GM20000 (cell line): ENCODE measurements at places on chromosomes 4 and X.

- DNase-seq: peak; percentile 52
Observed at GRCh38 chr4:82799006-82799881, 648 bp upstream of the SCD5 start.

DNA sequence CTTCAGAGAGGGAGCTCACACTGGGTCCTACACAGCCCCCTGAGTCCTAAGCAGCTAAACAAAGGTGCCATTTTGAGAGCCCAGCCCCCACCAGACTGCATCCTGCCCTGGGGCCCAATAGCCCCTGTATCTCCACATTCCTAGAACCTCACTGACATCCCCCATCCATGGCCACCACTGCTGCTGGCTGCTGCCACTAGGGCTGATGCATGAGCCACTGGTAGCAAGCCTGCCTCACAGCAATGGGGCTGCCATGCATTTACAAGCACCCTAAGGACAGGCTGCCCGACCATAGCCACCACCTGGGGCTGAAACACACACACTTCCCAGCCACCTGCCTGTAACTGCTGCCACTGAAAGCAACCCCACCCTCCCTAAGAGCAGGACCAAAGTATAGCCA, 26.5 kb upstream of the TRO start:
- no peak for DNase-seq

- no peak for DNase-seq
Observed at GRCh38 chr4:4593596-4594284, 51.9 kb upstream of the STX18 start.

- DNase-seq: no peak
Observed at GRCh38 chrX:38664285-38664684, 102.9 kb downstream of the TSPAN7 start.

DNA sequence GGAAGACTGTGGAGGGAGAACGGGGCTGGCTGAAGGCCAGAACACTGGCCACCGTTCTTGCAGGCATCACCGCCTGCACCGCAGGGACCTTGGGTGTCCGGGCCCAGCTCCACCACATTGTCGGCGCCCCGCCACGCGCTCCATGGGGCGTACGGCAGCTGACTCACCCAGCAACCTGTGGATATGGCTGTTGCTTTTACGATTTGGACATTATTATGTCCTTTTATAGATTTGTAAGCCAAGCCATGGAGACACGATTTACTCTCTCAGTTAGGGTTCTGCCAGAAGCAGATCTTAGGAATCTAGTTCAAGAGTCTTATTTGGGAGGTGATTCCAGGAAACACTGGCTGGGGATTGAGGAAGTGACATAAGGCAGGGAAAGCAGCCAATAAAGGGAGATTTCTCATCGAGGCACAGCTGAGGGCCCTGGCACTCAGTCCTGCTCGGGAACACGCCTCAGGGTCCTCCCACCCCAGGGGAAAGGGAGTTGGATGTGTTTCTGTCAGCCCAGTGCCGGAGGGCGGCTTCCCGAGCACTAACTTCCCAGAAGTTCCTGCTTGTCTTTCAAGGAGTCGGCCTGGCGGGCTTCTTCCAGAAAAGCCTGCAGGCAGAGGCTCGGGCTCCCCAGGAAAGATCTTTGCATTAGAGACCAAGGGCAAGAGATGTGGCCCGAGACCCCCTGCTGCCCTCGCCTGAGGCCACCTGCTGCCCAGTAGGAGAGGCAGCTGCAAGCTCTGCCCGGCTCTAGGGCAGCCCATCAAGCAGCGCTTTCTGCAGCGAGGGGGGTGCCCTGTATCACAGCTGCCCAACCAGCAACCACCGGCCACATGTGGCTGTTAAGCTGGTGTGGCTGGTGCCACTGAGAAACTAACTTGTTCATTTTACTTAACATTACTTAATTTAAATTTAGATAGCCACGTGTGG, 52.9 kb downstream of the CRMP1 start:
- DNase-seq: no peak

- no peak for DNase-seq
Observed at GRCh38 chrX:153857348-153857903, 27.1 kb upstream of the PDZD4 start.

- no peak for DNase-seq
Observed at GRCh38 chr4:65515646-65516045, 154.6 kb downstream of the EPHA5 start.
